ENCODE measurements at places on chromosomes 4 and X.

DNA sequence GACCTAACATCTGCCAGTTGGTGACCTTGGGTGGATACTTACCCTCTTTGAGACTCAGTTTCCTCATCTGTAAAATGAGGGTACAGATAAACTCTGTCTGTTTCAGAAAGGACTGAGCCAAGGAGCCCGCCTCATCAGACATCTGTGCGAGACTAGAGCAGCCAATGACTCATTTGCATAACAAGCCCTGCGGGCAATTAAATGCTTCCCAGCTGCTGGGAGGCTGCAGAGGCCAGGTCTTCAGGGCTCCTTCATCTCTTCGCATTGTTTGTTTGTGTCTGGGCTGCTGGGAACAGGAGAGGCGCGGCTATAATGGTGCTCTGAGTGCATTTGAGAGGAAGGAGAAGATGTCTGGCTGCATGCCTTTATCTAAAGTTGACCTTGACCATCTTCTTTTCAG lies 85.0 kb downstream of the ADRA2C start:
- no peak for DNase-seq

DNA sequence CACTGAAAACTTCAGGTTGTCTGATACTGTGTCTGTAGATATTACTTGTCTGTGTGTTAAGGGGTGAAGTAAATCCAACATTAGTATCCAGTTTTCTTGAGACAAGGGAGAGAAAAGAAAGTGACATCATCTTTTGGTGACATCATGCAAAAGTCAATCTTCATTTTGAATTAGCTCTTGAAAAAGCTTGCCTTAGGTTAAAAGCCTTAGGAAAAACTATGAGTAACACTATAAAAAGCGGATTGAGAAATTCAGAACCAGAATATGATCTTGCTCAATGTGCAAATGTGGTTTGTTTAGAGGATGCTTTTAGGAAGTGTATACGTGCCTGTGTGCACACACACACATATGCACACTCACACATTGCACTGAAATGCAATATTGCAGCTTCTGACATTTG lies 345.8 kb upstream of the CASK start:
- DNase-seq: no peak

DNA sequence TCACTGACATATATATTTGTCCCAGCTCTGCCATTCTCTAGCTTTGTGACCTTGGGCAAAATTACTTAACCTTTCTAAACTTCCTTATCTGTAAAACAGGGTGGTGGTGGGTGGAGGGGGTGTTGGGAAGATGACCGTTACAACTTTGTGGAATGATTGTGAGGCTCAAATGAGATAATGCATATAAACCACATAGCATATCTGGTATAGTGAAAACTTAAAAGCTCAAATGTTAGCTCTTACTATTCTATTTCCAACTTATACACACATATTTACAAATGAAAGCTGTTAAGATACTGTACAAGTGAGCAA lies 52.9 kb upstream of the HPRT1 start:
- DNase-seq: no peak

DNA sequence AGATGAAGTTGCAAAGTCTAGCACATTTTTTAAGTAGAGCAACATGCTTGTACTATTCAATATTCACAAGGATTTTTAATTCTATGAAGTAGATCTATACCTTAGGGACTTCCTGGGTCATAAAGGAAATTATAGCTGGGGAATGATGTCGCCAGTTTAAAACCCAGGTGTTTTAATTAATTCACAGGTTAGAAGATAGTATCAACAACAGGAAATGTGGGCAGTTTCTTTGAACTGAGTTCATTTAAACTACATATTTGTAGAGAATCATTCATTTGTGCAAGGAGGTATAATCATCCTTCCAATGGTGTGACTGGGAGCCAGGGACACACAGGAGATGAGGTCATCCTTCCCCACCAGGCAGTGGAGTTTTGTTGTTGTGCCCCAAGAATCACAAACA lies 181.3 kb upstream of the KLF3 start:
- no peak for DNase-seq

GRCh38 chr4:28378109-28378830 lies 1517.6 kb downstream of the STIM2 start:
- no peak for DNase-seq

GRCh38 chr4:8156617-8157016 lies 2.0 kb downstream of the ABLIM2 start:
- DNase-seq: no peak

GRCh38 chrX:115260330-115260729 lies 26.4 kb upstream of the LRCH2 start:
- peak; percentile 3 for DNase-seq
